Spinal cord (tissue), 10 donors: ENCODE measurements at places on chromosomes 12 and 14. TPM values are rescaled to one million over a fixed set of nuclear protein-coding genes. Genes with fewer than 3 reads are reported as not detected.

Gene RDH5
- 15.4 TPM for total RNA-seq

Gene TEX52
- total RNA-seq: not detected

Gene ISM2
- 6.1 TPM for total RNA-seq

Gene GPRC5D
- total RNA-seq: not detected

Gene GPR132
- 1.3 TPM for total RNA-seq

Gene RIMKLB
- total RNA-seq: 107 TPM

Gene ACOT4
- 1.5 TPM for total RNA-seq

Gene CIROP
- 0.10 TPM for total RNA-seq

Gene POU6F1
- total RNA-seq: 9.1 TPM

Gene TAS2R31
- total RNA-seq: 7.8 TPM

Gene PLEKHG7
- total RNA-seq: not detected

Gene ALKBH2
- total RNA-seq: 14.2 TPM

Gene TMEM121
- 11.7 TPM for total RNA-seq

Gene REM2
- total RNA-seq: 2.1 TPM

Gene LRTM2
- total RNA-seq: 3.2 TPM

Gene NFATC4
- total RNA-seq: 10.8 TPM

Gene NR1H4
- total RNA-seq: 0.40 TPM

Gene FNTB
- 29.6 TPM for total RNA-seq

Gene FLRT2
- 215 TPM for total RNA-seq

Gene TMEM132D
- 13.4 TPM for total RNA-seq

Gene LRRIQ1
- total RNA-seq: 18.0 TPM

Gene GALNT16
- total RNA-seq: 20.4 TPM

Gene LALBA
- not detected for total RNA-seq

Gene TAS2R42
- total RNA-seq: not detected

Gene FIGNL2
- total RNA-seq: 1.3 TPM

Gene PAX9
- 0.79 TPM for total RNA-seq

Gene DHRS4L2
- total RNA-seq: 22.5 TPM

Gene SRGAP1
- total RNA-seq: 14.4 TPM

Gene ACRBP
- total RNA-seq: 3.9 TPM

Gene TSPAN11
- 12.7 TPM for total RNA-seq

Gene SETD1B
- total RNA-seq: 5.8 TPM
